Right kidney (tissue), 9 donors: ENCODE measurements at places on chromosomes 12 and 14.

DNA sequence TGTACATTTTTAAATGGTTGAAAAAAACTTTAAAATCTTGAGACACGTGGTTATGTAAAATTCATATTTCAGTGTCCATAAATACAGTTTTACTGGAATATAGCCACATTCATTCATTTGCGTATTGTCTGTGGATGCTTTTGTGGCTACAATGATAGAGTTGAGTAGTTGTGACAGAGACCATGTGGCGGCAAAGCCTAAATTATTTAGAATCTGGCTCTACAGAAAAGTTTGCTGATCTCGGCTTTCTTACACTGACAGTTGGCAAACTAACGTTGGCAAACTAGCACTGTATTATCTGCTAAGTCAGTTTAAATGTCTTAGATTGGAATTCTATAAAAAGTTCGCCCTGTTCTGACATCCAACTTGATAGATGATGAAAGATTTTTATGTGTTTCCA lies 2.4 kb downstream of the UNC119B start:
- no peak for DNase-seq

DNA sequence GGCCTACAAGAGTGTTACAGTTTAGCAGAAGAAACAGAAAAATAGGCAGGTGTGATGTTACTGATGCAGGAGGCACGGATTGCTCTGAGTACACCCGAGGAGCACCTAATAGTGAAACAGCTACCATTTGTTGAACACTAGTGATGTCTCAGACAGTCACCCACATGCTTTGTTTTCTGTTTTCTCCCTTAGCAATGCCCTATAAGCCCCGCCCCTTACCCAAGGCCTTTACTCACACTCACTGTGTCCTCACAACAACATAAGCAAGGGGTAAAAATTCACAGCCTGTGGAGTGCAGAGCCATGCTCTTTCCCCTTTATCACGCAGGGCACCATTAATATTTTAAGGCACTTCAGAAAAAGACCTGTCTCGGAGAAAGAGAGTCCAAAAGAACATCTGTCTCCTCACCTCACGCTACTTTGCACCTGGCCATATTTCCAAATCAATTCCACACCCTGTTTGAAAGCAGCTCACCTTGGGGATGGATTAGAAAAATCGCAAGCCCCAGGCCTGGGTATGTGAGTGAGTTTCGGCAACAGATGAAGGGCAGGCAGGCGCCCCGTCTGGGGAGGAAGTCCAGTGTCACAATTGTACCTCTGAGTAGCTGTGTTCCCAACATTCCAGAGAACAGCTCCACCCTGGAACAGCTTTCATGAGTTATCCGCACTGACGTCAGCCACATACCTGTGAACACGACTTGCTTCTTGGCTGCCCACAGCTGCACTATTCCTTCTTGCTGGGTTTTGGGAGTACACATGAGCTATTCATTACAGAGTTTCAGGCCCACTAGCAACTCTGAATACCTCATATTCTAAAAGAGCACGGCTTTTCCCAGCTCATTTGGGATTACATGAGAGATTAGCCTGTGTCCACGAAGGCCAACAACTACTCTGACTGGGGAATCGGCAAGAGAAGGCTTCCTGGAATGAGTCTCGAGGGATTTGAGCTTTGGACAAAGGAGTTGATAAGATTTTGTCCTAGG lies 26.0 kb downstream of the MAPK1IP1L start:
- DNase-seq: no peak

- DNase-seq: no peak
Measured at GRCh38 chr12:66003951-66004350, 126.6 kb downstream of the LLPH start.

GRCh38 chr14:72739446-72740405 lies 154.2 kb downstream of the DPF3 start:
- no peak for DNase-seq

GRCh38 chr14:33596211-33597080 lies 354.4 kb downstream of the EGLN3 start:
- no peak for DNase-seq

DNA sequence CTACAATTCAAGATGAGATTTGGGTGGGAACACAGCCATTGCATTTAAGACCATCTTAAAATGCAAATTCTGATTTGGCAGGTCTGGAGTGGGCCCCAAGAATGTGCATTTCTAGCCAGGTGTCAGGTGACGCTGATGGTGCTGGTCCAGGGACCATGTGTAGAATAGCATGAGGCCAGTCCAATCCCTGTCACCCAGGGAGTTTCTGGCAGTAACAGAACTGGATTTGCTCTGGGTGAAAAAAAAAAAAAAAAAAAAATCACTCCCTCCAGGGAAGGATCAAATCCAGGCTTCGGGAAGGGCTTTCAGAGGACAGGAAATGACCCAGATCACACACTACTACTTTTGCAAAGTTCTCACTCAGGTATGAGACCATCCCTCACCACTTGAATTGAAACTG lies 213.2 kb upstream of the NOS1 start:
- DNase-seq: no peak

DNA sequence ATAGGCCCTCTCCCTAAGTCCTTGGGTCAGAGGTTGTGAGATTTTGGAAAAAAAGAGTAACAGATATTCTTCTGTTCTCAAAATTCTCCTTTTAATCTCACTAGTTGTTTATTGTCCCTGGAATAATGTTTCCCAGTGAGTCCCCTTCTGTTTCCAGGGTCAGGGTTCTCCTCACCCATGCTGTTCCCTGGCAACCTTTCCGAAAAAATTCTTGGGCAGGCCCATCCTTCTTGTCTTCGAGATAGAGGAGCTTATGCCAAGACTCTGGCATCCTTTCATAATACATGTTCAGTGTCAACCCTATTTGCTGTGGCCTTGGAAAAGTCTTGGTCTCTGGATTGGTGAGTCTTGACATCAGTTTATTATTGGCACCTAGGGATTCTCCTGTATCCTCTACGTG lies 212.4 kb upstream of the FAR2 start:
- DNase-seq: no peak
